ENCODE measurements at places on chromosomes 12 and 14.

DNA sequence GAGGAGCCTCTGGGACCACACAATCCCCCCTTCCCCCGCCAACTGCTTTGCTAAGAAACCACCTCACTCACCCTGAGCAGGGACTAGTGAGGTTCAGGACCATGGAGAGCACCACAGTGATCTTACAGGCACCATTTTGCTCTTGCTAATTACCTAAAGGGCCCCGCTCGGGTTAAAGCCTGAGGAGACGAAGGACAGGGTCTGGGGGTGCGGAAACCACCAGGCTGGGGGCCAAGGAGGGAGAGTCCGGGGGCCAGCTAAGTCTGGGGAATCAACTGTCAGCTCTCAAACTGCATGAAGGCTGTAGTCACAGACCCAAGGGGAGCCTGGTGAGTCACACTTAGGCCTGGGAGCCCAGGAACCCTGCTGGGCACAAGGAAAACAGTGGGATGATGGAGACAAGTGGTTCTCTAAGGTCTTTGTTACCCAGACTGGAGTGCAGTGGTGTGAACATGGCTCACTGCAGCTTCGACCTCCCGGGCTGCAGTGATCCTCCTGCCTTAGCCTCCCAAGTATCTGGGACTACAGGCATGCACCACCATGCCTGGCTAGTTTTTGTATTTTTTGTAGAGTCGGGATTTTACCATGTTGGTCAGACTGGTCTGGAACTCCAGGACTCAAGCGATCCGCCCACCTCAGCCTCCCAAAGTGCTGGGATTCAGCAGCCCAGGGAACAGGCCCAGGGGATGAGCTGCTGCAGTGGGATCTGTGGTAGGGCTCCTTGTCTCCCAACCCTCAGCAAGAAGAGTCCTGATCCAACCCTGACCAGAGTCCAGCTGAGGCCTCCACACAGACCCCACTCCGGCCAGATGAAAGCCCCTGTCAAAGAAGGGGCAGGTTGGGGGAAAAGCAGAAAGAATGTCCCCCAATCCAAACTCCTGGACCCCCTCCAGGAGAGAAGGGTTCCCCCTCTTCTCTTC is 98.8 kb downstream of the CALM1 start:
- no peak for DNase-seq

- no peak for DNase-seq
These were observed 164.7 kb upstream of the CCND2 start for GRCh38 chr12:4108803-4109345.

DNA sequence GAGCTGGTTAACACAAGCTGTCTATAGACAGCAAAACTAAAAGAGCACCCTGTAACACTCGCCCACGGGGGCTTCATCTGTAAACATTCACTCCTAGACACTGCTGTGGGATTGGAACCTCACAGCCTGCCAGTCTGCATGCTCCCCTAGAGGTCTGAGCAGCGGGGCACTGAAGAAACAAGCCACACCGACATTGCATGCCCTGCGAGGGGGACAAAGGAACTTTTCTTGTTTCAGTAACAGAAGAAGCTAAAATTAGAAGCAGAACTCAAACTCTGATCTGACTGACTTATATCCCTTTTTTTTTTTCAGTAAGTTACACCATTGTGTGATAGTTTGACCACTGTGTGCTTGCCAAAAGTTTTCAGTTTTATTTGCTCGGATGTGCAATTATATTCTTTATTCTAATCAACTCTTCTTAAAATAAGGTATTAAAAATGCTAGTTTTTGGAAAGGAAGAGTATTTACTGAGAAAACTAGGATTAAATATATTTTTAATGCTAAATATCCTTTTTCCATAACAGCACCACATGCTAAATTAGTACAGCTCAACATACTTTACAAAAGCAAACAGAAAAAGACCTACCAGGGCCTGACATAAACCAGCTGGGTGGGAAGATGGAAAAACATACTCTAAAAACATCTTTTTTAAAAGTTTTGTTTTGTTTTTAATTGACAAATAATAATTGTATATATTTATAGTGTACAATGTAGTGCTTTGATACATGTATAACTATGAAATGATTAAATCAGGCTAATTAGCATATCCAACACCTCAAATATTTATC is 100.2 kb downstream of the EPS8 start:
- no peak for DNase-seq

DNA sequence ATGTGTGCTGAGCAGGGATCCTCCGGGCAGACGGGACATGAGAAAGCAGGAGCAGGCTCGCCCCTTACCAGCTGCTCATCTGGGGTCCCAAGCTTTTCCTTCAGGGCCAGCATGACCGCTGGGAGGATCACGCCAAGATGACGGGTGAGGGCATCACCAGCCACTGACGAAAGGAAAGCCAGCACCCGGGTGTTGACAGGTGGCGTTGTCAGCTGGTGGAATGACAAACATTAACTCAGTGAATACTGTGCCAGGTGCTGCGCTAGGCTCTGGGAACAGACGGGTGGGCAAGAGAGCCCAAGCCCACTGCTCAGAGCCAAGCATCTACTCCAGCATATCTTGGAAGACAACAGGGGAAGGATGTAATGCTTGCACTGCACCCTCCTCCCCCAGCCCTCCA is 21.3 kb upstream of the RAB35 start:
- DNase-seq: no peak

DNA sequence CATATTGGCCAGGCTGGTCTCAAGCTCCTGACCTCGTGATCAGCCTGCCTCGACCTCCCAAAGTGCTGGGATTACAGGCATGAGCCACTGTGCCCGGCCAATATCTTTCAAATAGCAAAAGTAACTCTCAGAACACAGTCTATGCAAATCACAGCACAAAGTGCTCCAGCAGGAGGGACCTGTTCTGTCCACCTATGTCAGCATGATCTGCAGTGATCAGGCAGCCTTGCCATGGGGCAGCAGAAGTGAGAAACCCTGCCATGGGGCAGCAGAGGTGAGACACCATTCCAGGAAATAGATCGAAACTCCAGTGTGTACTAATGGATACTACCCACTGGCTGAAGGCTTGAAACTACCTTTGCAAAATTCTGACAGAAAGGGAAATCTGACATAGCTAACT is 78.5 kb upstream of the EIF5 start:
- DNase-seq: no peak

- no peak for DNase-seq
These were observed 2.0 kb upstream of the MAP1LC3B2 start for GRCh38 chr12:116556964-116557698.

- DNase-seq: no peak
These were observed 119.2 kb downstream of the FIGNL2 start for GRCh38 chr12:51729331-51729730.

- no peak for DNase-seq
These were observed 41.6 kb upstream of the CAPRIN2 start for GRCh38 chr12:30796313-30796780.

GRCh38 chr12:132907216-132907615 is 19.8 kb upstream of the CHFR start:
- no peak for DNase-seq

DNA sequence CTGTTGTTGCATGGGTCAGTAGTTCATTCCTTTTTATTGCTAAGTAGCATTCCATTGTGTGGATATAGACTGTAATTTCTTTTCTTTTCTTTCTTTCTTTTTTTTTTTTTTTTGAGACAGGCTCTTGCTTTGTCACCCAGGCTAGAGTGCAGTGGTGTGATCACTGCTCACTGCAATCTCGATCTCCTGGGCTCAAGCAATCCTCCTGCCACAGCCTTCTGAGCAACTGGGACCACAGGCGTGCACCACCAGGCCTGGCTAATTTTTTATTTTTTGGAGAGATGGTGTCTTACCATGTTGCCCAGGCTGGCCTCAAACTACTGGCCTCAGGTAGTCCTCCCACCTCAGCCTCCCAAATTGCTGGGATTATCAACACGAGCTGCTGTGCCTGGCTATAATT is 5.2 kb downstream of the ATP6V0A2 start:
- no peak for DNase-seq

GRCh38 chr12:96822641-96823040 is 84.4 kb upstream of the NEDD1 start:
- no peak for DNase-seq

GRCh38 chr14:85295318-85295717 is 234.6 kb upstream of the FLRT2 start:
- DNase-seq: no peak

DNA sequence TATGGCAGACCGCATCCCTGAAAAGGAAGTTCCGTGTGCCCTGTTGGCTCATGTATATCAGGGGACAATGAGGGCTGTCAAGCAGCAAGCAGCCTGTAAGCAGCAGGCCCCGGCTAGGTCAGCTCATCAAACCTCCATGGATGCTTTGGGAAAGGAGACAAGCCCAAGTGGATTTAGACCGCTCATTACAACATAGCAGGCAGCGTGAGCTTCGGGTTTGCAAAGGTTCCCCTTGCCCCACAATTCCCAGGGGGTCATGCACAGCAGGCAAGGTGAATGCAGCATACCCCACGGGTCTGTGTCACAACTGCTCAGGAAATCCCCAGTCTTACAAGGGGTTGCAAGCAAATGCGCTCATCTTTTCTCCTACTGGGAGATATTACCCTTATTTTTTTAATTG is 54.6 kb downstream of the KCNK13 start:
- DNase-seq: no peak

- DNase-seq: no peak
These were observed 65.7 kb downstream of the MOK start for GRCh38 chr14:102239231-102239630.
